ENCODE measurements at places on chromosomes 1 and 21. TPM values are rescaled to one million over a fixed set of nuclear protein-coding genes. Genes with fewer than 3 reads are reported as not detected.

The CD53 gene
- 161 TPM for total RNA-seq

The RHEX gene
- not detected for total RNA-seq

The HJV gene
- total RNA-seq, result not detected

The FAM167B gene
- 0.80 TPM for total RNA-seq

The PPP1R12B gene
- 15.4 TPM for total RNA-seq

The LIPI gene
- total RNA-seq, result not detected

The FCER1A gene
- not detected for total RNA-seq

The KRTAP12-2 gene
- not detected for total RNA-seq

The DBT gene
- 10.7 TPM for total RNA-seq

DNA sequence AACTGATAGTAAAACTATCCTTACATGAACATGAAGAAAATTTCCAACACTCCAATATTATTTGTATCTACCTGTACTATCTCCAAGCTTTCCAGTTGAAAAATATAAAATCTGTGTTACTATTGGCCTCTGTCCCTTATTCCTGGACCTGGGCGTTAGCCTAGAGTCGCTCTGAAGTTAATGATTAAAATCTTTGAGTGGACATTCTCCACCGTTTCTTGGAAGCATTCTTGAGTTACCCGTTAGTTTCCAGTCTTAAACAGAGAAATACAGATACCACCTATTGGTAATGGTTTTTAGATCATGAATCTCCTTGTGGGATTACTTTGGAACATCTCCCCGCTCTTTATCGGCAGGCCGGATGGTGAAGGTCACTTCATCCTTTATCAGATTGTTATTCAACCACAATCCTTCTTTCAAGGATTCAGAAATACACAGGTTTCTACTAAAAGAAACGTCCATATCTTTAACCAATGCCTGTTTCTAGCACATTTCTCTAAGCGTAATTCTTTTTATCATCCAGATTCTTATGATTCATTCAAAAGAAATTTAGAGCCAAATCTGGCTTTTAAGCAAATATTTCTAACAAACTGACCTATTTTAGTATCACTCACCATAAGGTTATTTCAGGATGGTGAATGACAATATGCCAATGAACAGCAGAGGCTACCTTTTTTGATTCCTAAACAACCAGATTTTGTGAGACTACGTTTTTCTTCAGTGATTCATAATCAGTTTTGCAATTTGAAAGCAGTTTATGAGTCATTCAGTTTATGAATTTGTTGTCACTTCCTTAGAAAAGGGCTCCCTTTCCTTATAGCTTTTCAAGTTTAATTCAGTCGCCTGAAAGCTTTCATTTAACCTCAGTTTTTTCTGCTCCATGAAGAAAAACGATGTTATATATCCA, 70.2 kb upstream of the ERRFI1 start:
- no peak for DNase-seq

- no peak for DNase-seq
These were observed 73.1 kb upstream of the EDEM3 start for GRCh38 chr1:184827600-184828368.

DNA sequence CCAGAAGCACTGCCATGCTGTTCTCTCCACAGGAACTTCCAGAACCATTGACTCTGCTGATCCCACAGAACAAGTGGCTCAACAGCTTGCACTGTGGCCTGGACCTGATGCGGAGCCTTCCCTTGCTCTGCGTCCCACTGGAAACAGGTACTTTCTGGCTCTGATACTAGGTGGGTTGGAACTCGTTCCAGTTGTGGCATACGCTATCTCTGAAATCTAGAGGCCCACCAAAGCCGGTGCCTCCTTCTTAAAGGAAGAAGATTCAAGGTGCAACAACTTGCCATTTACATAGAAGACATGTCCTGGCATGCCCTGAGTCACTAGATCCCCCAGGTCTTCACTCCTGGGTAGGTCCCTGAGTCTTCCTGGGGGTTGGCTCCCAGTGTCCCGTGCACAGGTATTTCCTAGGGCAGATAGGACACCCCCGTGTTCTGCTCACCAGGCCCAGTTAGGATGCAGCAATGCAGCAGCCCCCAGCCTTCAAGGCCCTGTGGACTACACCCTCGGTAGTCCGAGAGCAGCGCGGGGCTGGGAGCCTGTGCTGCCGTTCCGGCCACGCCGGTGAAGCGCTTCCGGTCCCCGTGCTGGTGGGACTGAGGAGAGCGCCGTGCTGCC, 10.8 kb upstream of the PCBP3 start:
- DNase-seq, result no peak

DNA sequence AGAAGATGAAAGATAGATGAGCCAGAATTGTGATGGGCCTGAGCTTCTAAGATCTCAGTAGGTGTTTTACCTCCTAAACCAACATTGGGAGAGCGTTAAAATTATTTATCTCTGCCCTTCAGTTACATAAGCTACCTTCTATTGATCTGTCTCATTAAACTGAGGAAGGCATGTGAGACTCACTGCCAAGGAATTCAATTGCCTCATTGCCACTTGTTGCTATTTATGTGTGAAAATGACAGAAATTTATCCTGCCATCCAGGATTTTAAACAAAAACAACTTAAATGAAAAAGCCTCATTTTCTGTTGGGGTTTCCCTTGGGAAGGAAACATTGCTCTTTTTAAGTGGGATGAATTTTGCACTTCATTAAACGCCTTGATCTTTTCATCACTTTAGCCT, 78.7 kb upstream of the RUNX1 start:
- DNase-seq, result no peak

DNA sequence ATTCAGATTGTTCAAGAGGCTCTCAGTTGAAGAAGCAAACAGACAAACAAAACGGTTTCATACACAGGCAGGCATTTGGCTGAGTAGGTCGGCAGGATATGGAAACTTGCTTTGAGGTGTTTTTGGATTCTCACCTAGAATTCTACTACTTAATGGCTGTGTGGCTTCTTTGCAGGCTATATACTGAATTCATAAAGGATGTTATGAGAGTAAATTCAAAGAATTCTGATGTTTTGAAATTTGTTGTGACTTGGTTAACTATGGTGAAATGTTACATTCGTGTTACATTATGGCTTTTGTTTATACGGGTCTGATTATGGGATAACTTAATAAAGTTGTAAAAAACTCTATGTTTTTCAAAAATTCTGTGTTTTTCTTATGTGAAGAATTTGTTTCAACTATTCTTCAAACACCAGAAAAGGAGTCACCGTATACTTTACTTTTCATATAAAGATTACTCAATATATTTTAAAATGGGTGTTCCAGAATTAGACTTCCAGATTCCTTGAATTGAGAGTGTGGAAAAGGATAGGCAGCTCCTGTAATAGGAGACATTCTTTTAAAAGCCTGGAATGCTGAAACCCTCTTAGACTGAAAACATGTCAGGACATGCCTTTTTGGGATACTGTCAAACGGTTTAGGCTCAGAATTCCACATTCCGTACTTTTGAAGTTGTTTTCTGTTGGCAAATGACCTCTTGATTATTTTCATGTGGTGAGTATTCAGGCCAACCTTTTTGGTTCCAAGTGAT, 8.2 kb upstream of the IRF2BP2 start:
- no peak for DNase-seq

GRCh38 chr21:40923407-40923806, 76.4 kb upstream of the DSCAM start:
- DNase-seq, result no peak

- no peak for DNase-seq
These were observed 146.4 kb upstream of the GALNT2 start for GRCh38 chr1:229920683-229921082.

DNA sequence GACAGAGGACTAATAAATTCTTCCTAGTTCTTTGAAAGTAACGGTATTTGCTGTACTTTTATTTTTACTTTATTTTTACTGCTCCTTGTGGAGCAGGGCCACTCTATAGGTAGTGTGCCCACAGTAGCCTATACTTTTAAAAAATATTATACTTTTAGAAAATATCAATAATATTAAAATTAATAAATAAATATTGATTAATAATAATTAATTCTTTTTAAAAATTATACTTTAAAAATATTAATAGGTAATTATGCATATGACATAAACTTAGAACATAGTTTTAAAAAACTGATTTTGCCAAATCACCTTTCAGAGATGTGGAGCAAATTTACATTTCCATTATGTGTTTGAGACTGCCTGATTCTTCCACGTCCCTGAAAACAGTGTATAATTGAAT, 30.8 kb downstream of the ZBED6 start:
- no peak for DNase-seq

- DNase-seq, result no peak
These were observed 622.8 kb downstream of the PTPRU start for GRCh38 chr1:29859126-29859525.

DNA sequence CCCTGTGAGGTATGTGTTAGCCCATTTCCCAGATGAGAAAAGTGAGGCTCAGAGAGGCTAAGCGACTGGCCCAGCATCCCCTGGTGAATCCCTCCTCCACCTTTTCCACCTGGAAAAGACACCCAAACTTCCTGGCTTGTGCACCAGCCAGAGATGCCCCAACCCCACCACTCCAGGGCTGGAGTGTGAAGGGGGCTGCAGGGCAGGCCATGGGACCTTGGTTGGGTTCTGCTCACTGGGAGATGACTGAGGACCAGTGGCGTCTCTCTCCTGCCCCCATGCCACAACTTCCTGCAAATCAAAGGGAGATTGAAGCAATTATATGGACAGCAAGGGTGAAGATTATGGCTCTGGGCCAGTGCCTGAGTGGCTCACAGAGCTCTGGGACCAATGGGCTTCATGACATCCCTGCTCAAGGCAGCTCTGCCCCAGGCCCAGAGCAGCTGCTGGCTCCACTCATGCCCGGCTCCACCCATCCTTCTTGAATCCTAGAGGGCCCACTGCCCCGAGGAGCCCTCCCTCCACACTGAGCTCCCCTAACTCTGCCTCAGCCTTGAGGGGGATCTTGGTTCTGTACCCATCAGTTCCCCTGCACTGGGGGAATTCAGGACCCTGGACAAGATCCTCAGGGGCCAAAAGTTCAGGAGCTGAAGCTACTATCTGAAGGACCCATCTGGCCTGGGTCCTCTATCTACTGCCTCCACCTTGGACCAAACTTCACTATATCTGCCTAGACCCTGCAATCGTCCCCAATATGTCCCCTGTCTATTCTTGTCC, 416.9 kb downstream of the PTPRU start:
- no peak for DNase-seq

DNA sequence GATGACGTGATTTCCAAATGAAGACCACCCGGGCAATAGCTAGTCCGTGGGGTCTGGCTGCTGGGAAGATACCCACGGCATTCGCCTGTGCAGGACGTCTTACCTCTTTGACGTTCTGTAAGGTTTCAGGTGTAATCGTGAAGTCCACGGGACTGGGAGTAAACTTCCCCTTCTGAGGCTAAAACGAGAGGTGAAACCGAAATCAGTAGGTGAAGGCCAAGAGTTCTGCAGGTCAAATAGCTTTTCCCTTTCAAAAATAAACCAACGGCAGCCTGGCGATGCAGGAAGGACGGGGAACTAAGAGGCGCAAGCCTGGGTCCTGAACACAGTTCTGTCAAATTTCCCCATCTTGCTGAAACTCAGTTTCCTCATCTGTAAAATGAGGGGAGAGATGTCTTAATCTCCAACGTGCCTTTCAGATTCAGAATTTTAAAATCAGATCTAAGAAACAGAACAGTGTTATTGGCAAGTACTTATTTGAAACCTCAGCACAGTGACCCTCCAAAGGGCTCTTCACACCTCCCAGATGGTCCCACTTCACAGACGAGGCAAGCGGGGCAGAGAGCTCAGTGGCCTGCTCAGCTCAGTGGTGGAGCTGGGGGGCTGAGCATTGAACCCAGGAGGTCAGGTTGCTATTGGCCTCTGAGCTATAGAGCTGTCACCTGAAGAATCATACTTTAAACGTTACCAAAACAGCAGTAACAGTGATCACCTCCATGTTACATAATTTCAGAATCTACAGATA, 34.7 kb downstream of the VPS26C start:
- no peak for DNase-seq

DNA sequence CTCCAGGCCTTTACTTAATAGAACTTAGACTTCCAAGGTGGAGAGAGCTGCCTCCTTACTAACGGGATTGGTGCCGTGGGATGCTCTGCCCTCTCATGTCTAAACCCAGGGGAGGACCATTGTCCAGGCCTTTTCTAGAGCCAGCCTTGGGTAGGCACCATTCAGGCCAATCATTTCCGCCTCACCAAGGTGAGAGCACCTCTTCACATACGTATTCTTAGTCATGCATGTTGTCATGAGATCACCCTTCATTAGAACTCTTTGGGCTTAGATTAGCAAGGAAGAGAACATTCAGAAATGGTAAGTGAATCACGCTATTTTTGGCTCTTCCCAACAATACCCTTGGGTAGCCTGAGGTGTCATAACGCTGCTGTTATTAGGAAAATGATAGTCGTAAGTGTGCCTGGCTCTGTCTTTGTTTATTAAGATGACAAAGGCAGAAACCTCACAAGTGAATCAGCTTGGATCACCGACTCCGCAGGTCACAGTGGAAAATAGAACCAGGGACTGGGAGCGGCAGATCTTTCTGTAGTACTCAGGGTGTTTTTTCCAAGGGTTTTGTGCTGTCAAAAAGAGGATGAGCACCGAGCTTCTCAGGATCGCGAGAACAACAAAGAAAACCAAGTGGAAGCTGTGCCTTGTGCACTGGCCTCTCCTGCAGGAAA, 55.0 kb downstream of the HUNK start:
- no peak for DNase-seq
